ENCODE measurements at places on chromosomes 5 and 9. TPM values are rescaled to one million over a fixed set of nuclear protein-coding genes. Genes with fewer than 3 reads are reported as not detected.

The AK8 gene
- 0.56 TPM for total RNA-seq

- no peaks in the 10 kb centered on the region for H3K27me3 ChIP-seq
- peak; percentile 74 for DNase-seq
- H3K27ac ChIP-seq, result peak overlapping the region; percentile 59
Observed at GRCh38 chr9:81562231-81563019, 126.9 kb downstream of the TLE1 start.

GRCh38 chr5:14465776-14466175 lies 115.8 kb upstream of the OTULINL start:
- no peak for DNase-seq
- no peak overlapping the region for H3K27ac ChIP-seq
- no peak overlapping the region for H3K4me3 ChIP-seq
- no peaks in the 10 kb centered on the region for H3K36me3 ChIP-seq
- no peaks in the 10 kb centered on the region for H3K27me3 ChIP-seq

DNA sequence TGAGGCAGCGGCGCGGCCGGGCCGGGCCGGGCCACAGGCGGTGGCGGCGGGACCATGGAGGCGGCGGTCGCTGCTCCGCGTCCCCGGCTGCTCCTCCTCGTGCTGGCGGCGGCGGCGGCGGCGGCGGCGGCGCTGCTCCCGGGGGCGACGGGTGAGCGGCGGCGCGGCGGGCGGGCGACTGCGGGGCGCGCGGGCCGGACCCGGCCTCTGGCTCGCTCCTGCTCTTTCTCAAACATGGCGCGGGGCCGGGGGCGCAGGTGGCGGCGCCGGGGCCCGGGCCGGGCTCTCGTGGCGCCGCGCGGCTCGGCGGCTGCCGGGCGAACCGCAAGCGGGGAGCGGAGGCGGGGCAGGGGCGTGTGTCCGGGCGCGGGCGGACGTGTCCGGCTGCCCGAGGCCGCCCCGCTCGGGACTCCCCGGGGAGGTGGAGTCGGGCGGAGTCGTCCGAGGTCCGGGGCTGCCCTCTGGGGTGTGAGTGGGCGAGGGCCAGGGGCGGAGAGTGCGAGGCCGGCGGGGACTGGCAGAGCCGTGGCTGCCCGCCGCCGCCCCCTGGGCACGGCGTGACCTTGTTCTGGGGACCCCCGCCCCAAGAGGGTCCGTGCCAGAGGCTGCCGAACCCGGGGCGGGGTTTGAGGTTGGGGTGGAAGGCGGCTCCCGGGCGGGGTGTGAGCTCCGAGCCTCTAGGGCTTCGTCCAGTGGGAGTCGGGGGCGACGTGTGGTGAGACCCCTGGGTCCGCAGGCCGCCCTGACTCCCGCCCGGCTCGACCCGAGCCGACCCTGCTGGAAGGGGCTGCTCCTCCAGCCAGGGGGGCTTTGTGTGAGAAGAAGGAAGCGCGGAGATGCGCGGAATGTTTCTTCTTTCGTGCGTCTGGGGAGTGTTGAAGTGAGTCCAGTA lies 485 bp downstream of the TGFBR1 start:
- H3K36me3 ChIP-seq, result no peaks in the 10 kb centered on the region
- peak; percentile 74 for DNase-seq
- H3K27me3 ChIP-seq, result no peaks in the 10 kb centered on the region
- peaks cover 5% of the 10 kb centered on the region for H3K4me1 ChIP-seq
- peak overlapping the region; percentile 79 for H3K27ac ChIP-seq

DNA sequence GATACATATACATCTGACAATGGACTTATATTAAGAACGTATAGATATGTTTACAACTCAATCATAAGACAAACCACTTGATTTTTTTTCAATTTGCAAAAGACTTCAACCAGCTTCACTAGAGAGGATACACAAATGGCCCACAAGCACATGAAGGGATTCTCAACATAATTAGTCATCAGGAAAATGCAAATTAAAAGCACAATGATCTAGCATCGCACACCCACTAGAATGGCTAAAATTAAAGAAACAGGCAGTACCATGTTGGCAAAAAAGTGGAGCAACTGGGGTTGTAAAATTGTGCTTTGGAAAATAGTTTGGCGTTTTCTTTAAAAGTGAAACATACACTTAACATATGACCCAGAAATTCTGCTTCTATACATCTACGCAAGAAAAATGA lies 80.0 kb upstream of the TRIO start:
- no peak overlapping the region for H3K4me3 ChIP-seq
- H3K4me1 ChIP-seq, result no peaks in the 10 kb centered on the region
- H3K36me3 ChIP-seq, result no peaks in the 10 kb centered on the region
- H3K27ac ChIP-seq, result no peak overlapping the region

DNA sequence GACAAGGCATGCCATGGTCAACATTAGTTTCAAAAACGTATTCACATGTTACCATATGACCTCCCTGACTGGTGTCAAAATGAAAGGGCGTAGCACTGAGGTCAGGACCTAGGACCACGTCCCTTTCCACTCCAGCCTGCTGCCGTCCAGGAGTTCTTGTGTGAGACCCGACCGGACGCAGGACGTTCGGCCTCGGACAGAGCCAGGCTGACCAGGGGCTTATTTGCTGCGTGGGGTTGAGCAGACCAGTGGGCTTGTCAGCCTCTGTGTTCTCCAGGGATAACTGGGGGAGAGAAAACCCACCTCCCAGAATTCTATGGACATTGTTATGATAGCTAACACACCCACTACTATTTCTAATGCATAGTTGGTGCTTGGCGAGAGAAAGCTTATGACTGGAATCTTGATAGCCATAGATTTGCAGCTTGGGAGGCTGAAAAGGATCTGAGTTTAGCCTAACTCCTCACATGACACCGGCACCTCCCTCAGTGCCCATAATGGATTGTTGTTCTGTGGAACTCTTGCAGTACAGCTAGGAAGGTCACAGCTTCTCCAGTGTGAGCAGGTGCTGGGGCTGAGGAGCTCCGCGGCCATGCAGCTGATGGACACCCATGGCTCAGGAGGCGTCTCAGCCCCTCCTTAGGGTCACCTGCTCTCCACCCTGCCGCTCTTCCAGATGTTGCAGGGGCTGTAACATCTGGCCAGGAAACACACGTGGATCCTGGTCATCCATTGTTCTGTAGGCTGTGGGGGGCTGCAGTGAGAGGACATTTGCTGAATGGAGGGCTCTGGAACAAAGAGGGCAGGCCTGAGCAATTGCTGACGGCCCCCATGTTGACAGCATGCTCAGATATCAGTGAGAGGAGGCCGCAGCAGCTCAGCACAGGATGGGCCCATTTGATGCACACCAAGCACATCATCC lies 368.4 kb downstream of the IRX2 start:
- DNase-seq, result no peak
- no peak overlapping the region for H3K4me3 ChIP-seq
- H3K36me3 ChIP-seq, result no peaks in the 10 kb centered on the region
- H3K4me1 ChIP-seq, result no peaks in the 10 kb centered on the region

The HTR1A gene
- total RNA-seq, result not detected

The FOXE1 gene
- total RNA-seq, result not detected

DNA sequence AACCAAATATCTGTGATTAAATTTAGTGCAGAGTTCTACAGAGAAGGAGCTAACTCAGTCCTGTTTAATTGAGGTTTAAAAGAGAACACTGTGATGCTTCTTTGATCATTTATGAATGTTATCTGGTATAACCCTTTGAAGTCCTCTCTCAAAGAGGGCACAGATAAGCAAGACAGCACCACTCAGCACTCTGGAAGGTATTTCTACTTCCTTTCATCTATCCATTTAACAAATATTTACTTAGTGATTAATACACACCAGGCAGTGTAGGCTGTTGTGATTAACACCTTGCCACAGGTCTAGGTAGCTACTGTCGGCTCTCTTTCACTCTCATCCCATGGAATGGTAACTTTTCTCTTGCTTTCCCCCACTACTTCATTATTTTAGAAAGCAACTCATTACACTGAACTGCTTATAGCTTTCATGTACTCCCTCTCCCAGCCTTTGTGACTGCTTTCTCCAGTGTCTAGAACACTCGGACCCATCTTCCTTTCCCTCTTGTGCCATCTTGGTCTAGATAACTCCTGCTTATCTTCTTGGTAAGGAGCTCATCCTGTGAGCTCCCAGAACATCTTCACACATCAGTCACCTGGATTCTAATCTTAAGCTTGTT lies 54.7 kb downstream of the GLDC start:
- no peaks in the 10 kb centered on the region for H3K36me3 ChIP-seq
- H3K4me3 ChIP-seq, result no peak overlapping the region
- no peak overlapping the region for H3K27ac ChIP-seq

The ZBTB43 gene
- 5.6 TPM for total RNA-seq

DNA sequence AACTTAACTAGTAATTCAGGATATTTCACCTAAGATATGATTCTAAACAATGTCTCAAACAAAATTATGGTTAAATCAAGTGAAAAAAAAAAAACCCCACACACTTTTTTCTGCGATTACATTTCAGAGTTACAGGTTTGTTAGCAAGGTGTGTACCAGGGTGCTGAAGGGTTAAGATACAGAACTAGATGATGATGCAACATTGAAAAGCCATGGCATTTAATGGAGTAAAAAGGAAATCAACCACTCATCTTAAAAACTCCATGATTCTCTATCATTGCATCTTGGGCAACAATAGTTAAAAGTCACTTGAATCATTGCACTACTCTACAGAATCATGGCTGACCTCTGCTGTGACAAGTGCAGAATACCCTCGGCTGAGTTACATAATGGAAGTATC lies 270.3 kb upstream of the EFNA5 start:
- no peak for DNase-seq
- no peak overlapping the region for H3K27ac ChIP-seq
- no peaks in the 10 kb centered on the region for H3K27me3 ChIP-seq
- no peaks in the 10 kb centered on the region for H3K36me3 ChIP-seq
- no peaks in the 10 kb centered on the region for H3K4me1 ChIP-seq
- H3K4me3 ChIP-seq, result no peak overlapping the region

GRCh38 chr9:4662989-4663792 lies 1.1 kb downstream of the PLPP6 start:
- no peak for DNase-seq
- H3K27me3 ChIP-seq, result no peaks in the 10 kb centered on the region
- H3K36me3 ChIP-seq, result no peaks in the 10 kb centered on the region
- H3K4me1 ChIP-seq, result peaks cover 34% of the 10 kb centered on the region
- H3K4me3 ChIP-seq, result peak overlapping the region; percentile 86

GRCh38 chr5:180644825-180645273 lies 4.6 kb downstream of the FLT4 start:
- H3K27ac ChIP-seq, result no peak overlapping the region
- DNase-seq, result peak; percentile 9
- no peaks in the 10 kb centered on the region for H3K27me3 ChIP-seq
- no peak overlapping the region for H3K4me3 ChIP-seq
- H3K36me3 ChIP-seq, result no peaks in the 10 kb centered on the region
- H3K4me1 ChIP-seq, result no peaks in the 10 kb centered on the region

DNA sequence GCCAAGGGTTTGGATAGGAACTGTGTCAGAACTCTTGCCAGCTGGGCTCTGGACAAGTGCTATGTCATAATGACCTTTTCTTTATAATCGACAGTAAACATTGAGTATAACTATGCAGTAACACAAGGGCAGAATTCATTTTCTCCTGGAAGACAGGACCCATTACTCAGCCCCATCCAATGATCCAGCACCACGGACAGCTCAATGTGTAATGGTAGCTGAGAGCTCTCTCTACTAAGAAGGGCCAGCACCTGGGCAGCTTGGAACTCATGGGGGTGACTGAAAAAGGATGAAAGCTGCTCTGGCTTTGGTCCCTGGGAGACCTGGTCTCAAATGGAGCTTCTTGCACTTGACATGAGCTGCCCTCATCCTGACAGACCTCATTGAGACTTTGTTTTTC lies 347.8 kb downstream of the TRIM32 start:
- no peak overlapping the region for H3K27ac ChIP-seq
- no peaks in the 10 kb centered on the region for H3K27me3 ChIP-seq
- H3K4me3 ChIP-seq, result no peak overlapping the region
- H3K4me1 ChIP-seq, result no peaks in the 10 kb centered on the region
- no peak for DNase-seq
- H3K36me3 ChIP-seq, result no peaks in the 10 kb centered on the region

DNA sequence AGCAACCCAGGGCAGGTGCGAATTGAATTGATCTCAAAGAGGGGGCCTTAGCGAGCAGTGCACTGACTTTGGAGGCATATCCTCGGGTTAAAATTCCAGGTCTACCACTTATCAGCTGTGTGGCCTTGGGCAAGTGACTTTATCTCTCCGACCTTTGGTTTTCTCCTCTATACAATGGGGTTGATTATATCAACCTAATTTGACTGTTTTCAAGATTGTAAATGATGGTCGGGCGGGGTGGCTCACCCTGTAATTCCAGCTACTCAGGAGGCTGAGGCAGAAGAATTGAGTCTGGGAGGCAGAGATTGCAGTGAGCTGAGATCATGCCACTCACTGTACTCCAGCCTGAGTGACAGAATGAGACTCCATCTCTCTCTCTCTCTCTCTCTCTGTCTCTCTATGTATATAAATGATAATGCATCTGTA lies 18.7 kb downstream of the SPRY4 start:
- no peak overlapping the region for H3K4me3 ChIP-seq
- no peaks in the 10 kb centered on the region for H3K27me3 ChIP-seq
- H3K27ac ChIP-seq, result no peak overlapping the region
- H3K36me3 ChIP-seq, result no peaks in the 10 kb centered on the region
- H3K4me1 ChIP-seq, result no peaks in the 10 kb centered on the region

The PCYOX1L gene
- 4.0 TPM for total RNA-seq

- H3K4me1 ChIP-seq, result no peaks in the 10 kb centered on the region
- no peaks in the 10 kb centered on the region for H3K27me3 ChIP-seq
- H3K4me3 ChIP-seq, result no peak overlapping the region
- DNase-seq, result no peak
Observed at GRCh38 chr9:8868632-8869031, 1069.1 kb upstream of the DMAC1 start.

The ENTREP1 gene
- 4.2 TPM for total RNA-seq

- H3K27ac ChIP-seq, result no peak overlapping the region
- H3K27me3 ChIP-seq, result no peaks in the 10 kb centered on the region
- H3K4me3 ChIP-seq, result no peak overlapping the region
- no peaks in the 10 kb centered on the region for H3K36me3 ChIP-seq
- no peaks in the 10 kb centered on the region for H3K4me1 ChIP-seq
Observed at GRCh38 chr5:59236448-59236847, 653.6 kb downstream of the RAB3C start.

GRCh38 chr5:81400375-81400774 lies 6.4 kb upstream of the ACOT12 start:
- DNase-seq, result no peak
- no peaks in the 10 kb centered on the region for H3K36me3 ChIP-seq
- no peaks in the 10 kb centered on the region for H3K4me1 ChIP-seq
- H3K27ac ChIP-seq, result no peak overlapping the region
- H3K4me3 ChIP-seq, result no peak overlapping the region

The IL17B gene
- total RNA-seq, result not detected

The GMCL2 gene
- total RNA-seq, result not detected

- DNase-seq, result no peak
- H3K27me3 ChIP-seq, result no peaks in the 10 kb centered on the region
- no peak overlapping the region for H3K27ac ChIP-seq
- no peak overlapping the region for H3K4me3 ChIP-seq
- H3K4me1 ChIP-seq, result peaks cover 17% of the 10 kb centered on the region
Observed at GRCh38 chr5:150647275-150648251, 7.1 kb downstream of the SYNPO start.

All from pancreas (tissue), 10 donors.